ENCODE measurements at places on chromosomes 5 and 9.

GRCh38 chr9:74946686-74947085 is 6.0 kb downstream of the C9orf40 start:
- DNase-seq, result no peak

GRCh38 chr5:164146223-164146622 is 640.8 kb downstream of the MAT2B start:
- DNase-seq, result no peak

GRCh38 chr9:136441191-136441680 is 1.6 kb upstream of the INPP5E start:
- DNase-seq, result no peak

DNA sequence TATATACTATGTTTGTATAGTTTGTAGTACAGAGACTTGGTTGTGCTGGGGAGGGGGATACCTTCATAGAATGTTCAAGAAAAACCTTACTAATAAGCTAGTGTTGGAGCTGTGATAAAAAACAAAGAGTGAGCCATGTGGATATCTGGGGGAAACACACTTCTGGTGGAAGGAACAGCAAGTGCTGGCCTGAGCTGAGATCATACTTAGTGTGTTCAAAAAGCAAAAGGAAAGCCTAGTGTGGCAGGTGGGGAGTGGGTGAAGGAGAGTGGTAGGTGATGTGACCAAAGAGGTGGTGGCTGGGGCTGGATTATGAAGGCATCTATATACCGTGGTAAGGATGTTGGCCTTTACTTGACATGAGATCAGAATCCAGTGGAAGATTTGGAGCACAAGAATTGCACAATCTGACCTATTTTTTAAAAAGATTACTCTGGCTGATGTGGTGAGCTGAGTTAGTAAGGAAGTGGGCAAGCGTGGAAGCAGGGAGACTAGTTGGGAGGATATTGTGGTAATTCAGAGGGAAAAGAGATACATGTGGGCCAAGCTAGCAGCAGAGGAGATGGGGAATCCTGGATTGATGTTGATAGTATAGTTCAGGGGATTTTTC is 26.6 kb downstream of the PALM2AKAP2 start:
- no peak for DNase-seq

DNA sequence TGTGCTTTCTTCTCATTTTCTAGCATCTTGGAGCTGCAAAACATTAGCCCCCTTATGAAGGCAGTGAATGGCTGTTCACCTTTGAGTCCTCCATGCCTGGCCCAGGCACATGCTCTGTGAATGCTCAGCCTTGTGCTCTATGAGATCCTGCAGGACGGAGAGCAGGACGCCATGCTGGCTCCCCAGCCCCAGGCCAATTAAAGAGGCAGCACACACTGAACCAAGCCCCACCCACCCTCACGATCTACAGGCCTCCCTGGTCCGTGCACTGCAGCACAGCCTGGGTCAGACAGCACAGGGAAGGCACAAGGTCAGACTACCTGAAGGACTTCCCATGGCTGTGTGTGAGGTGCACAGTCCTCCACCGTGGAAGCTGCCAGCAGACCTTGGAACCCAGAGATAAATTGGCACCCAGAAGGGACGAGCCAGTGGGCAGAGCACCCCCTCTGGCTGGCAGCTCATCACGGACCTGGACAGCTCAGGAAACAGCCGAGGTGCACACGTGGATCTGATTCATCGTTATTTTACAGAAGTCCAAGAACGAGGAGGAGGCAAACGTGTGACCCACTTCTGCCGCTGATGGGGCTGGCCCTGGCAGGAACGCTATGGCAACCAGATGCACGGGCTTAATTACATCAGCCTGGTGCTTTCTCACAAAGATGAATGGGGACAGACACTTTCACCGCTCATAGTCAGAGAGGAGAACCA is 59.5 kb downstream of the OLFM1 start:
- no peak for DNase-seq

GRCh38 chr5:39394946-39395345 is 29.8 kb downstream of the DAB2 start:
- DNase-seq, result no peak

DNA sequence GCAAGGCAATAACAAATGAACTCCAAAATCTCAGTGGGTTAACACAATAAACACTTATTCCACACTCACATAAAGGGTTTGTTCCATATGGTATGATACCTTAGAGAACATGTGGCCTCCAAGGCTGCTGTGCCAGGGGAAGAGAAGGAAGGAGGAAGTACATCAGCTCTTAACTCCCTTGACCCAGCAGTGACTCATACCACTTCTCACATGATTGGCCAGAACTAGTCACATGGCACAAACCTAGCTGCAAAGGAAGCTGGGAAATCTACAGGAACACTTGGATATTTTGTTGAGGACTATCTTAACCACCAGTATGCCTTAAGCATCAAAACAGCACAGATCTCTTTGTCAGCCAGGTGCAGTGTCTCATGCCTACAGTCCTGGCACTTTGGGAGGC is 99.3 kb downstream of the SLIT3 start:
- no peak for DNase-seq

DNA sequence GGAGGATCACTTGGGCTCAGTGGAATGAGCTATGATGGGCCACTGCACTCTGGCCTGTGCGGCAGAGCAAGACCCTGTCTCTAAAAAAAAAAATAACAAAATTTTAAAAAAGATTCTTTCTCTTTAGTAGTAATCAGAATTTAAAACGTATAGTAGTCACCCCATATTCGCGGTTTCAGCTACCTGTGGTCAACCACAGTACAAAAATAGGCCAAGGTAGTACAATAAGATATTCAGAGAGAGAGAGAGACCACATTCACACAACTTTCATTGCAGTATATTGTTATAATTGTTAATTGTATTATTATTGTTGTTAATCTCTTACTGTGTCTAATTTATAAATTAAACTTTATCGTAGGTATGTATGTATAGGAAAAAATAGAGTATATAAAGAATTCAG is 18.7 kb downstream of the INIP start:
- DNase-seq, result no peak

DNA sequence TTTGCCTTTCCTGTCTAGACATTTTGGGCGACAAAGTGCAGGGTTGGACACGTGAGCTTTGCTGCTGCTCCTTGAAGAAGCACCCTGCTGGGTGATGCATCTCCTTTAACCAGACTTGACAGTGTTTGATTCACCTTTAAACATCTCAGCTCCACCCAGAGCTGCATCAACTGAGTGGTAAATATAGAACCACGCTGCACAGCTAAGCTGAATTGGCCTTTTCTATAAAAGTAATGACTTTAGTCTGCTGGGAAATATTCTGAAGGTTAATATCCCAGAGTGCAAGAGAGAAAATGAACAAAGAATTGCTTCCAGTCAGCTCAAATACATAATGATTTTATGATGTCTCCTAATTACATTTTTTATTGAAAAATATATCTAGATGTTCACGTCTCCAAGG is 264.3 kb upstream of the ADCY2 start:
- DNase-seq, result no peak

DNA sequence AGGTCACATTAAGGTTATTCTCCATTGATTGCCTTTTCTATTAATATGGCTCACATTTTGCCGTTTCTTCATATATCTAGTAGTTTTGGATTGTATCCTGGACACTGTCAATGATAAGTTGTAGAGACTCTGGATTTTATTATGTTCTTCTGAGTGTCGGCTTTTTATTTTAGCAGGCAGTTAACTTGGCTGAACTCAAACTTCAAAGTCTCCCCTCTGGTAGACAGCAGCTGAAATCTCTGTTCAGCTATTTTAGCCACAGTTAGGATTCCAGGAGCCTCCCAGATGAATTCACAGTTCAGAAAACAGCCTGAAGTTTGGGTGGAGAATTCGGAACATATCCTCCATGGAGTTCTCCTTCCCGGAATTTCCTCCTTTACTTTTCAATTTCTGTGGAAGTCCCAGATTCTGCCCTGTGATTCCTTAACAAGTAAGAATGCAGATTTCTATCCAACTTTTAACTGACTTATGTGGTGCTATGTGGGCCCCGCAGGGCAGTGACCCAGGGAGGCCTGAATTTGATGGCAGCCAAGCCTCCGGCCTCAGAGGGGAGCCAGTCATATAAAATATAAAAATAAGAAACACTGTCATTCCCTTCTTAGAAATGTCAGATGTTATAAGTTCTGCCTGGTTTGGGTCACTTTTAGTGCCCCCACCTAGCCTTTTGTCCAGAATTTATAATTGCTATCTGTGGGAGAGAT is 39.3 kb upstream of the MVB12B start:
- no peak for DNase-seq

GRCh38 chr5:13994621-13995253 is 50.2 kb upstream of the DNAH5 start:
- no peak for DNase-seq

- DNase-seq, result no peak
These were observed 10.0 kb upstream of the TCOF1 start for GRCh38 chr5:150347451-150347850.

DNA sequence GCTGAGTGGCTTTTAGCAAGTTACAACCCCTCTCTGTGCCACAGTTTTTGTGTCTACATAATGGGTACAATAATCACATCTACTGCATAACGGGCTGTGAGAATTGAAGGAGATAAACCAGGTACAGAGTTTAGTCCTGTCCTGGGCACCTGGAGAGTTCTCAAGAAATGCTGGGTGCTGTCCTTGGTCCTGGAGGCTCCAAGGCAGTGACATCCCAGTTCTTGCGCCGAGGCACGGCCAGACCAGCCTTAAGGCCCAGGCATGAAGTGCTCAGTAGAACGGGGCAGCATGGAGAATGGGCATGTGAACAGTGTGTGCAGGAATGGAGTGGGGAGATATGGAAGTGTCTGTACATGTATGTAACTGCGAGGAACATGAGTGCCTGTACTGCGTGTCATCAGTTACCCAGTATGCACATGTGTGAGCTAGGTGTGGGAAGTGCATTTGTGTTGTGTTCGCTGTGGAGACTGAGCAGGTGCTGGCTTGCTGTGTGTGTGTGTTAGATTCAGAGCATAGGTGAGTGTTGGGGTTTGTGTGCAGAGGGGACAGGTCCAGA is 6.3 kb upstream of the UNC5A start:
- no peak for DNase-seq

DNA sequence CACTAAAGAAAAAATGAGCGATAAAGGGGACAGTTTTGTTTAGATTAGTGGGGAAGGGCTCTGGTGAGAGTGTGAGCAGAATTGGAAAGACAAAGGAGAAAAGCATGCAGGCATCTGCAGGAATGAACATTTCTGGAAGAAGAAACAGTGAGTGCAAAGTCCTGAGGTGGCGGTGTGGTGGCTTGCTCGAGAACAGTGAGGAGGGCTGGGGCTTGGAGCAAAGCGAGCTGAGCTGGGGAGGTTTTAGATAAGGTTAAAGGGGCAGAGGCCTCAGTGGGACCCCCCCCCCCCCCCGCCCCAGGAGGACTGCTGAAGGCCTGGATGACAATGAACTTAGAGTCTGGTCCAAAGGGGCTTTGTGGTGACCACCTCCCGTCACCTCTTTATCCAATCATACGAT is 202.7 kb upstream of the MVB12B start:
- no peak for DNase-seq

GRCh38 chr9:36166168-36166927 is 2.8 kb upstream of the CCIN start:
- no peak for DNase-seq

- DNase-seq, result no peak
These were observed 1.7 kb downstream of the ADAMTS16 start for GRCh38 chr5:5141625-5142525.

DNA sequence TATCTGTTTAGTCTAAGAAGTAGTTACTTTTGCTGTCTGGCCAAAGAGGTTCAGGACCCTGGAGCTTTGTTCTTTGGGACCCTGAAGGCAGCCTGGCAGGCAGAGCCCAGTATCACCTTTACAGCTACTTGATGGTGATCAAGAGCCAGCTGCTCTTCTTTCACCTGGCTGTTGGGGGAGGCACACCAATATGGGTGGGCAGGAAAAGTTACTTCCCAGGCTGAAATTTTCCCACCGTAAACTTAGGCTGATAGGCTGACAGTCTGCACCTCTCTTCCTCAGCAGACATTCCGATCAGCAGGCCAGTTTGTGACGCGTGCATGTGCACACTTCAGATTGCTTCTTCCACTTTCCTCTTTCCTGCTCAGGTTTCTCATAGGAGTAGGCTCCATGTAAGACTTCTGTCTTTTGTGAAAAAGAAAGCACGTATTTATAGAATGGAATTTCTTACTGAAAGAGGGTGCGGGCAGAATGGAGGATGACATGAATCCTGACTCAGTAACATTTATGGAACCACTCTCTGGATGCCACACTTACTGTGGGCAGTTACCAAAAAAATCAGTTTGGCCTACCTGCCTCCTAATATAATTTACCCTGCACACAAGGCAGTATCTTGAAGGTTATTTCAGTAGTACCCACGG is 223.9 kb upstream of the DMRT1 start:
- DNase-seq, result no peak

DNA sequence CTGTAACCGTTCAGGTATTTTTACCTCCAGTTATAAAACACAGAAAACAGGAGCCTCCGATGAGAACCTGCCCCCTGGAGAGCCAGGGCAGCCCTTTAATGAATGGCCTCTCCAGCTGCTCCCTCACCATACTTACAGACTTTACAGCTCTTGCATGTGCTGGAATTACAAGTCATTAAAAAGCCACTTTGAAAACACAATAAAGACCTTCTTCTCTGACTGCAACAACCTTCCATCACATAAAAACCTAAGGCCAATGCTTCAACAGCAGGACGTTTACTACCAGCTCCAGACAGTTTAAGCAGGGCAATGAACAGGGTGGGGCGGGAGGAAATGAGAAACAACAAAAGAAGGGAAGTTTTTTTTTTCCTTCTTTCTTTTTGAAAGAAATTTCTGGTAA is 213.8 kb downstream of the MLLT3 start:
- DNase-seq, result no peak

- DNase-seq, result no peak
These were observed 26.4 kb upstream of the PIK3R1 start for GRCh38 chr5:68189171-68189570.

DNA sequence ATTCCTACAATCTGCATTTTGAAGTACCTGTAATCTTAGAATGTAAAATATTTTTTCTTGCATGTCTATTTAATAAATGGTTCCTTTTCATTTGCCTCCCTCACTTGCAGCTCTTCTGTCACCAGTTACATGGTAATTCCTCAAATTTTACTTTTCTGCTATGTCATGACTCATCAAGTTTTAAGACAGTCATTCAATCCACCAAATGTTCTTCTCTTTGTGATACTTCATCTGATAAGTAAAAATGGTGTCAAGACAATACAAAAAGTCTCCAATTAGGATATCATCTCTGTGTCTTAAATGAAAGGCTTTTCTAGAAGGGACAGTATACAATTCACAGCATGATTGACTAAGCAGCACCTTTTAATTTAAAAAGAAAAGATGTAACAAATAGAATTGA is 104.9 kb upstream of the FTMT start:
- DNase-seq, result no peak

- no peak for DNase-seq
These were observed 153.2 kb upstream of the MVB12B start for GRCh38 chr9:126173401-126173800.

DNA sequence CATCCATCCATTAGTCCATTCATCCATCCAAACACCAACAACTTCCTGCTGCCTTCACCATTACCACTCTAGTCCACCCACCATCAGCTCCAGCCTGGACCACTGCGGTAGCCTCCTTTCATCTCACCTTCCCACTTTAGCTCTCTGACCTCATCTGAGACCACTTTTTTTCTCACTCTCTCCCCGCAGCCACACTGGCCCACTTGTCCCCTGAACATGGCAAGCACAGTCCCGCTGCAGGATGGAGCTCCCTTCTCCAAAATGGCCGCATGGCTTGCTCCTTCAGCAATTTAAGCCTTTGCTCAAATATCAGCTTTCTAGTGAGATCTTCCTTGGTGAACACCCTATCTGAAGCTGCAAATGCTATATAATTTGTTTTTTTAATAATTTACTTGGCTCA is 11.1 kb downstream of the CSF1R start:
- no peak for DNase-seq

GRCh38 chr5:92504346-92504745 is 1076.7 kb downstream of the NR2F1-AS1 start:
- no peak for DNase-seq

- no peak for DNase-seq
These were observed 26.7 kb upstream of the NXNL2 start for GRCh38 chr9:88508326-88508725.
